NCI-H1092 (cell line): ENCODE measurements at places on chromosomes 2 and 18.

- DNase-seq = no peak
These were observed 663.6 kb downstream of the IRS1 start for GRCh38 chr2:226135861-226136548.

DNA sequence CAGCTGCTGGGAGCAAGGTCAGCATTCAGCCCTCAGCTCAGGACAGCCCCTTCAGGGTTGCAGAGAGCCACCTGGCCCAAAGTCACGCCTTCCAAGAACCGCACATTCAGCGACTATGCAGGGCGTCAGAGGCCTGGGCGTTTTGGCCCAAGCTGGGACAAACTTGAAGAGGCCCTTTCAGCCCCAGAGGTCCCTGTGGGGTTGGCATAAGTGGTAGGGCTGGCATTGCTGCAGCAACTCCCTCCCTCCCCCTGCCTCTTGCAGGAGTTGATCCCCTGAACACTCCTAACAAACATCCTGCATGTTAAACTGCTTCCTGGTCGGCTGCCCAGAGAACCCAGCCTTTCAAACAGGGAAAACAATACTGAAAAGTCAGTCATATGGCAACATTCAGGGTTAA is 192.9 kb upstream of the SMAD2 start:
- no peak for DNase-seq

DNA sequence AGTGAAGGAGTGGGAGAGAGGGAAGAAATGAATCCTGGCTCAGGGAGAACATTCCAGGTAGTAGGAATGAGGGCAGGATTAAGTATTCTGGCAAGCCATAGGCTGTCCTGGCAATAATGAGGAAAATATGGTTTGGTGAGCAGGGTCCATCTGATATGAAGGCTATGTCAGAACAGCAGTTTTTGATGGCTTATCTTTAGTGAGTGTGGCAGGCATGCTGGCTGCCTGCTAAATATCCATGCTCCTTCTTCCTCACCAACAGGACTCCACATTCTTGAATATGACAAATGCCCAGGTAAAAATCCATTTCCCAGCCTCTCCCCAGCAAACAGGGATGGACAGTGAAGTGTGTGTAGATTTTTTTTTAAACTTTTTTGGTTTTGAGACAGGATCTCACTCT is 13.2 kb upstream of the CTIF start:
- no peak for DNase-seq

GRCh38 chr2:45260946-45261345 is 251.7 kb upstream of the SIX2 start:
- DNase-seq = no peak

GRCh38 chr18:7575465-7576028 is 8.4 kb downstream of the PTPRM start:
- DNase-seq = no peak

- no peak for DNase-seq
These were observed 17.2 kb downstream of the GREB1 start for GRCh38 chr2:11550901-11551568.

DNA sequence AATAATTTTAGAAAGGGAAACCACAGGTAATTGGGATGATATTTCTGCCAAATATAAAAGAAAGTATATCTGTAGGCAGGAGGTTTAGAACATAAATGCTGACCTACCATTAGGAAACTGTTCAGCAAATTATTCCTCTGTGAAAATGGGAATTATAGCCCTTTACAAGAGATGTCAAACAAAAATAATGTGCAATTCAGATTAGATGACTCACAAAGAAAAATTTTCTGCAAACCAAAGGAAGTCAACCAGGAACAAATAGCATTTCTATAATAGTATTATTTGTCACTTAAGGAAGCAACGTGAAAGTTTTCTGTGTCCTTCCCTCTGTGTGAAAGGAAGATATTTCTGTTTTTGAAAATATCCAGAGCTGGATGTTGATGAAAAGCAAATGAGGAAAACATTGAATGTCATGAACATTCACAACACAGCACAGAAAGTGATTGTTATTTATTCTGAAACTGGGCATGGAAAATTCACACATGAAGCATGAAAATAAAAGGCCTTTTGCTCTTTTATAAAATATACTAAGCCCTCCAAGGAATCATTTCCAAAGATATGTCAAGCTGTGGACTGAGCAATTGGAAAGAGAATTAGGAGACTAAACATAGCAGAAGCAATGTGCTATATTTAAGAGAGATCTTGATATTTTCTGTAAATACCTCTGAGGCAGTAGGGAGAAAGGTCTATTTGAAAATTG is 57.9 kb upstream of the SPHKAP start:
- no peak for DNase-seq

GRCh38 chr2:29390136-29390535 is 274.9 kb downstream of the CLIP4 start:
- no peak for DNase-seq

DNA sequence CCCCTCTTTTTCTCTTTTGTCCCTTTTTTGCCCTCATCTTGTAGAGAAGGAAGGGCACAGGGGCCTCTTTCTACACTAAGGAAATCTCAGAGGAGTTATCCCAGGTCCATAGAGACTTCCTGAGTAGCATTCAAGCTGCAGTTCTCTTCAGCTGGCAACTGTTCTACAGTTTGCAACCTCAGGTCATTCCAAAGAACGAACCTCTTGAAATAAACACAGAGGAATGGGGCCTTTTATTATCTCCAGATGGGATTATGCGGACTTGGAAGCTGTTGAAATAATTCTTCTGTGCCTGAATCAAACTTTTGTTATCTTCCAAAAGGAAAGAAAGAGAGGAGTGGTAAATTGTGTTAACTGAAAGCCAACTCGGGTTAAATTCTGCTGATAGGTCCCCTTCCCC is 31.0 kb upstream of the NFE2L2 start:
- DNase-seq = no peak

DNA sequence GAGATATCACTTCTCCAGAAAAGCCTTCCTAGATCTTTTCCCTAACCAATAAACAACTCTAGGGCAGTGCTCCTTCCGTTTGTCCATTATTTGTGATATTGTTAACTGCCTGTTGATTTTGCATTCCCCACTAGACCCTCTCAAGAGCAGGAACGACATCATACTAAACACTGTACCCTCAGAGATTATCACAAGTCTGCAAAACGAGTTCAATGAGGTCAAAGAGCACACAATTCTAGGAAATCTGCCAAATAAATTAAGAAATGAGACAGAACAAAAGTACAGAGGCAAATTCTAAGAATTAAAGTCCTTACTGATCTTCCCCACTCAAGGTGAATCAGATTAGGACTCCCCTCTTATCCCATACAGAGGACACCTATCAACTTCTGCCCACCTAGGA is 7.6 kb downstream of the RTTN start:
- no peak for DNase-seq

- DNase-seq = no peak
These were observed 287.6 kb downstream of the CAMKMT start for GRCh38 chr2:44649381-44649780.

- no peak for DNase-seq
These were observed 14.4 kb downstream of the ARID5A start for GRCh38 chr2:96550787-96551604.

GRCh38 chr2:220191737-220192136 is 564.3 kb downstream of the SLC4A3 start:
- no peak for DNase-seq
